Fibroblast of skin of scalp (primary cell): ENCODE measurements at places on chromosomes 2 and 18.
A peak's percentile ranks its signal among the peaks of the same experiment; 100 is the strongest.

DNA sequence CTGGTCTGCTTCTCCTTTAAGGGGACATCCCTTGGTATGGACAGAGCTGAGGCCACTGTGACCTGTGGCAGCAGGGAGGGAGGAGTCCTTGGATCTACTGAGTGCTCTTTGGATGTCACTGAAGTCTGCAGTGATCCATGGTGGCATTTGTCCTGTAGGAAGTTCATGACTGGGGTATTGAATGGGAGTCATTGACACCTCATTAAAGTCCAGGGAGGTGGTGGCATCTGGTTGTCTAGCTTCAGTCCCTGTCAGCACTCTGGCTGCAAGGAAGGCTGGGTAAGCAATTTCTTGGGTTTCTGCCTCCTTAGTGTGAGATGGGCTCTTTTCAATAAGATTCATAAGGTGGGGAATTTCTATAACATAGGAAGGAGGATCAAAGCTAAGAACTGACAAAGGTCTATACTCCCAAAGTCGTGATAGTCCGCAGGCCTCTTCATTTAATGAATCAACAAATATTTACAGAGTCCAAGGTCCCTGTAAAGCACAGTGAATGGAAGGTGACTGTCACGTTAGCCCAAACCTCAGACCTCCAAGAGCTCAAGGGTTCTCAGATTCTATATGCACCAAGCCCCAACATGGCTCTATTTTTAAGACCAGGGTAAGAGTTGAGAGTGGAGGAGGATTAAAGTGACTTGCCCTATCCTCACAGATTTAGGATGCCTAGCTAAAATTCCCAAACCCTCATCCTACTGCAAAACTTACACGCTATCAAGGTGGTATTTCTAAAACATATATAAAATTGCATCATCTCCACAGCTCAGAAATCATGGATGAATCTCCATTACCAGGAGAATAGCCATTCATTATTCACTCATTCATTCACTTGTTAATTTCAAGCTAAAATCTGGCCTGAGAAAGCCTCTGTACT lies 40.2 kb downstream of the THNSL2 start:
- DNase-seq: no peak

GRCh38 chr2:207164006-207164831 lies 1.5 kb downstream of the KLF7 start:
- DNase-seq: peak; percentile 62

- no peak for DNase-seq
These were observed 67.8 kb downstream of the STK39 start for GRCh38 chr2:168179592-168179991.

DNA sequence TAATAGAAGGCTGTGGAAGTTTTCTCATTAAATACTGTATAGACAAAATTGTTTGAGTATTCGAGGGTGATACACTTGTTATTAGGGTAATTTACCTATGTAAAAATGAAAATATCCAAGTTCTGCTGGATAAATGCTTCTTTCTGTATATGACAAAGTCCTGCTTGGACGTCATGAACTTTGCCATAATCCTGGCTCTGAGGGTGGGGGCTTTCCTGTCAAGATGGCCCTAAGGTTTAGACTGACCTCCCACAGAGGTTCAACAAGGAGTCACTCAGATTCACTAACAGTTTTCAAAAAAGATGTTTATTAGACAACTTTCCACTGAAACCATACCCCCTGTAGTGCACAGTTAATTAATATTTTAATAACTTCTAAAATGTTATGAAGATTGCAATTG lies 52.5 kb upstream of the NABP1 start:
- DNase-seq: no peak

GRCh38 chr2:26670171-26670570 lies 22.4 kb upstream of the KCNK3 start:
- DNase-seq: no peak

DNA sequence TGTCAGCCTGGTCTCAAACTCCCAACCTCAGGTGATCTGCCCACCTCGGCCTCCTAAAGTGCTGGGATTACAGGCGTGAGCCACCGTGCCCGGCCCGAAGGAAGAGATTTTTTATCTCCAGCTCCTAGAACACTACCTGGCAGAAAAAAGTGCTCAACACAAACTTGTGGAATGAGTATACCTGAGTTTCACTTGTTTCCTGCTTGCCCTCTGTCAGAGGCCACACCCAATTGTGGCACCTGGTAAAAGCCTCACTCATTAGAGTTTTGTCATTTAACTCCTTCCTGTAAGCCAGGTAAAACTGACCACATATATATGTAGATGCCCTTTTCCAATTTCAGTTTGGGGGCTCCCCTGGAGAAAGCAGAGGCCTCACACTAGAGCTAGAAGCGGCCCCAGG lies 42.2 kb upstream of the RTN4 start:
- no peak for DNase-seq

- no peak for DNase-seq
These were observed 371.9 kb downstream of the RIT2 start for GRCh38 chr18:42743373-42744138.
